Amniotic stem cell (primary cell): ENCODE measurements at places on chromosomes 12 and 14.

GRCh38 chr14:69886453-69887242, 7.4 kb downstream of the SMOC1 start:
- no peak for DNase-seq

GRCh38 chr14:22646570-22647254, 2.6 kb upstream of the OR6J1 start:
- DNase-seq, result peak; percentile 38

DNA sequence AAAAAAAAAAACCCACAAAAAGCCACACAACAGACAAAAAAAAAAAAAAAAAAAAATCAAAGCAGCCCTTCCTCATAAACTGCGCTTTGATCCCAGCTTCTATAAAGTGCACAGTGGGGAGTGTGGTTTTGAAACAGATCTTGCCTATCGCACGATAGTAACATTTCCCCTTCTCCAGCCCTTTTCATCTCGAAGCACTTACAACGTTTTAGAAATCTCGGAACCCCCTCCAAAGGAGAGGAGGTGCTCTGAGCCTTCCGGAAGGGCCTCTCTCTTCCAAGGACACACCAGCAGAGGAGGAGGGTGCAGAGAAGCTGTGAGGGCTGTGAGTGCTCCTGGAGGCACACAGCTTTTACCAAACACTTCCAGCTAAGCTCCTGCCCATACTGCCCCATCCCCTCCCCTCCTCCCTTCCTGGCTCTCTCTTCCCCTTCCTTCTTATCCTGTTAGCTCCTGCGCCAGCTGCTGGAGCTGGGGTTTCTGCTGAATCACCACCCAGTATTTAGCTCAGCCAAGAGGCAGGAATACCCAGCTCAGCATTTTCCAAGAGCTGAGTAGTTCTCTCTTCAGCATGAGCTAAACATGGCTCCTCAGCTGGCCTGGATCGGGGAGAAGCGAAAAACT, 28.4 kb downstream of the SLC7A8 start:
- DNase-seq, result peak; percentile 81

- DNase-seq, result no peak
These were observed 26.6 kb upstream of the APPL2 start for GRCh38 chr12:105262461-105263184.

GRCh38 chr12:122614839-122615238, 87.8 kb downstream of the KNTC1 start:
- DNase-seq, result no peak
